ENCODE measurements at places on chromosomes 5 and 9. TPM values are rescaled to one million over a fixed set of nuclear protein-coding genes. Genes with fewer than 3 reads are reported as not detected.

The IRGM gene
- total RNA-seq: not detected

The TPPP gene
- total RNA-seq: 14.9 TPM

DNA sequence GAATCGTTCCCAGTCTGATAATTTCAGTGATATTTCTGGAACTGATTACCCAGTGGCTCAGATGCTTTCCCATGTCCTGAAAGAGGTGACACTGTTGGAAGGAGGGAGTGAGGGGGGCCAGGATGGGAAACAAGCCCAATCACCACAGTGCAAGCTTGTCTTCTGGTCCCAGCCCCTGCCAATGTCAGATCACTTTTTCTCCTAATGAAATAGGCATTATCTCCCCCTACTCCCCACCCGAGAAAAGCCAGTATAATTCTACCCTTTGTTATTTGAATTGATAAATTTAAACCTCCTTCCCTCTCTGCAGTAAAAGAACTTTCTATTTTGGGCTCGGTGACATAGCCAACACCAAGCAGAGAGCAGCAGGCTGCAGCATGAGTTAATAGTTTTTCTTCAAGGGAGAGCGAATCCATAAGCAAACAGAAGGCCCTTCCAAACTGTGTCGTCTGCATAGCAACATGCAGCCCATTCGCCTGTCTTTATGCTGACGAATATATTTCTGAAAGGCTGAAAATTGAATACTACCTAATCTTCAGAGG, 14.6 kb upstream of the PPP2CA start:
- no peak for DNase-seq

- DNase-seq: no peak
Observed at GRCh38 chr9:86324308-86324707, 29.9 kb downstream of the TUT7 start.

GRCh38 chr5:1262381-1262780, 32.5 kb downstream of the TERT start:
- DNase-seq: no peak

GRCh38 chr9:15156241-15156640, 150.8 kb downstream of the TTC39B start:
- DNase-seq: no peak
